ENCODE measurements at places on chromosomes 6 and 20.

DNA sequence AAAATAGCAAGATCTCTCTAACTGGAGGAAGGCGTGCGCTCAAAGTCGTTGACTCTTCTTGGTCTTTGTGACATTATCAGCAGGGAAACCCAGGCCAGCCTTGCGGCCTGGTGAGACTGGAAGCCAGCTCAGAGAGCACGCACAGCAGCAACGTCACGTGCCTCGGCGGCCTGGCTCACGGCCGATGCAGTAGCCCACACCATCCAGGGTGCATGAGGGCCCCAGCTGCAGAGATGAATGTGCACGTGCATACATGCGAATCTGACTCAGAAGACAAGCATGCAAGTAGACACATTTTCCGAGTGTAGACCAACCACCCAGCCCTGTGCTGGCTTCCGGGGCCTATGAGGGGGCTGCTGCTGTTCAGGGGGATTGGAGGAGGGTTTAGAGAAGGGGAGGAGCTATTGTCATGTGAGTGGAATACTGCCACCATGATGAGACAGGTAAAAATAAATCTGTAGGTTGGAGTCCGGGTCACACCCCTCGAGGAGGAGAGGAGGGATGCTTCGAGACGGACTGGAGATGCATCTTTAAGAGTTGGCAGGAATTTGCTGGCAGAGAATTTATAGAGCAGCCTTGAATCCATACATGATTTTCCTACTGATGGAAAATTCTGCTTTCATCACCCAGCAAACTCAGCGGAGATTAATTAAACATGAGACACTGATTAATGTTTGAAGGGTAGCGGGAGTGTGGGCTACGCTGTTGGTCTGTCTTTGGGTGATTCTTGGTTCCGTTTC is 388.2 kb downstream of the CDH4 start:
- H3K27me3 ChIP-seq: no peaks in the 10 kb centered on the region
- H3K36me3 ChIP-seq: no peaks in the 10 kb centered on the region
- no peak overlapping the region for H3K27ac ChIP-seq
- DNase-seq: no peak
- H3K4me3 ChIP-seq: no peak overlapping the region
- H3K4me1 ChIP-seq: no peaks in the 10 kb centered on the region

- peaks cover 6% of the 10 kb centered on the region for H3K36me3 ChIP-seq
- no peak for DNase-seq
- H3K4me3 ChIP-seq: no peak overlapping the region
- no peaks in the 10 kb centered on the region for H3K4me1 ChIP-seq
- H3K27ac ChIP-seq: no peak overlapping the region
- no peaks in the 10 kb centered on the region for H3K27me3 ChIP-seq
Observed at GRCh38 chr20:5797843-5798462, 47.8 kb downstream of the SHLD1 start.

GRCh38 chr6:33746651-33747100 is at the start of gene IP6K3:
Gene IP6K3 (minus strand): TSS chr6:33746905. CDS start chr6:33735476, 11,429 bp downstream.
- H3K4me3 ChIP-seq: no peak within 1 kb of the TSS
- no peak within 1 kb of the TSS for H3K27ac ChIP-seq
- peaks cover 4% of the 10 kb centered on the region for H3K27me3 ChIP-seq
- DNase-seq: no peak
- H3K4me1 ChIP-seq: no peaks in the 10 kb centered on the region

DNA sequence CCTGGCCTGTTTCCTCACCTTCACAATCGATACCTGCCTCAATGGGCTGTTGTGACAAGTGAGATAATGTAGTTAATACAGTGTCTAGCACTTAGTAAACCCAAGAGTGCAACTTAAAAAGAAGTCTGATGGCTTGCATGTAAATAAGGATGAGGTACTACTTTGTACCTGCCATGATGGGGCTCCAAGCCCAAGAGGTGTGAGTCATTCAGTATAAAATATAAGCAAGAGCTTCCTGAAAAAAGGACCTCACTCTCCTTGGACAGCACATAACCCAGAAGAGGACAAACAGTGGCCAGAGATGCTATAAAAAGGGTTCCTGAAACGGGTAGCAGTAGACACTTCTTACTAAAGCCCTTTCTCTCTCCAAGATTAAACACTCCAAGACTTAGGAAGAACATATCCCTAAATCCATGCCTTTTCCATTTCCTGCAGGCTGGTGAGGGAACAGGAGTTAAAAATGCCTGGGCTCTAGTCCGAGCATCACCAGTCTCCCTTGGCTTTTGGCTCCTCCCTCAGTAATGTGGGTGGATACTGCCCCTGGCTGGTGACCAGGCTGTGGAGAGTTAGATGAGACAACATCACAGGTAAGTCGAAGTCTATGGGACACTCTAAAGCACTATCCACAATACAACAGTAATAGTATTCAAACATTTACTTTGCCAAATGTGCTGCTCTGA is 4.3 kb downstream of the UBE2V1 start:
- no peaks in the 10 kb centered on the region for H3K27me3 ChIP-seq
- no peak for DNase-seq
- H3K4me1 ChIP-seq: peaks cover 69% of the 10 kb centered on the region
- peaks cover 7% of the 10 kb centered on the region for H3K36me3 ChIP-seq

DNA sequence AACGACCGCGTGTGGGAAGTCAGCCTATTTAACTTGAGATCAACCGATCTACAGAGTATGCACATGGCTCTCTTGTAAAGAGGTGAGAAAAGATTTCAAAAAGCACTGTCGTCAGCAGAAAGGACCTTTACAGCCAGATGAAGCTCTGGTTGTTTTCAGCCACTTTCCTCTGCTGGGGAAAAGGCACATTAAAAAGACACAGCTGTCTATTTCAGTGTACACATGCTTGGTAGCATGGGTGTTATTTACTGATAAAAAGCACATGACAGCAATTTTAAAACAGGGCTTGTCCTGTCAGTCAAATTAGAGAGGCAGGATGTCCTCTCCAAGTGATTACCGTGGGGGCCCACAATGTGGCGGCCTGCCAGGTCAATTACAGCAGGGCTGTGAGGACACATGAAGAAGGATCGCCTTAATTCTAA is 188.9 kb downstream of the PRKN start:
- H3K4me3 ChIP-seq: no peak overlapping the region
- H3K27ac ChIP-seq: no peak overlapping the region

- no peaks in the 10 kb centered on the region for H3K4me1 ChIP-seq
- H3K36me3 ChIP-seq: no peaks in the 10 kb centered on the region
- no peak overlapping the region for H3K27ac ChIP-seq
- no peak overlapping the region for H3K4me3 ChIP-seq
- H3K27me3 ChIP-seq: no peaks in the 10 kb centered on the region
Observed at GRCh38 chr6:55841341-55841740, 34.0 kb downstream of the BMP5 start.

DNA sequence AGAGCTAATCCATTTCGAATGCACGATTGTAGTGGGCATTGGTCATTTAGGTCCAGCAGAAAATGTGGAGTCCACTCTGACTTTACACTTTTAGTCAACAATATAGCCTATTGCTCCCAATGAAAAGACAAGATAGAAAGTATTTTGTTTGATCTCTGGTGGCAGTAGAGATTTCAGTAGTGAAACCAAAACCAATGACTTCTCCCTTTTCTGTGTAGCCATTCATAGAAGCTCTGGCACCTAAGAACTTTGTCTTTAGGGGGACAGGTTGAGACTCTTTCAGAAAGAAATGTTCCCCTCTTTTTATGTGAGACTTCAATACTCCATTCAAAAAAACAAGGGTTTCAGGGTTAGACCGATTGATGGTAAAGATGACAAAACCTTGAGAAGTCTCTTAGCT is 510.8 kb upstream of the POU3F2 start:
- no peaks in the 10 kb centered on the region for H3K27me3 ChIP-seq
- H3K27ac ChIP-seq: no peak overlapping the region
- no peak overlapping the region for H3K4me3 ChIP-seq
- DNase-seq: no peak
- H3K36me3 ChIP-seq: no peaks in the 10 kb centered on the region
- no peaks in the 10 kb centered on the region for H3K4me1 ChIP-seq

DNA sequence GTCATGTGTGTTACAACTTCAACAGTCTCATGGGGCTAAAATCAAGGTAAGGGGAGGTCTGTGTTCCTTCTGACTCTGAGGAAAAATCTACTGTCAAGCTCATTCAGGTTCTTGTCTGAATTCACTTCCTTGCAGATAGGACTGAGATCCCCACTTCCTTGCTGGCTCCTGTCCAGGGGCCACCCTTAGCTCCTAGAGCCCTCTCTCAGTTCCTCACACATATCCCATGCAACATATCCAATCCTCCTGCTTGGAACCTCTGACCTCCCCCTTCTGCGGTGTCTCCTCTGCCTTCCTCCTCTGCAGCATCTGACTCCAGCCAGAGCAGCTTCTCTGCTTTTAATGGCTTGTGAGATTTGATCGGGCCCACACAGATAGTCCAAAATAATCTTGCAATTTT is 27.1 kb upstream of the MICB start:
- H3K27me3 ChIP-seq: no peaks in the 10 kb centered on the region
- peaks cover 67% of the 10 kb centered on the region for H3K4me1 ChIP-seq
- no peak for DNase-seq
- H3K4me3 ChIP-seq: no peak overlapping the region
- no peak overlapping the region for H3K27ac ChIP-seq
- H3K36me3 ChIP-seq: no peaks in the 10 kb centered on the region

DNA sequence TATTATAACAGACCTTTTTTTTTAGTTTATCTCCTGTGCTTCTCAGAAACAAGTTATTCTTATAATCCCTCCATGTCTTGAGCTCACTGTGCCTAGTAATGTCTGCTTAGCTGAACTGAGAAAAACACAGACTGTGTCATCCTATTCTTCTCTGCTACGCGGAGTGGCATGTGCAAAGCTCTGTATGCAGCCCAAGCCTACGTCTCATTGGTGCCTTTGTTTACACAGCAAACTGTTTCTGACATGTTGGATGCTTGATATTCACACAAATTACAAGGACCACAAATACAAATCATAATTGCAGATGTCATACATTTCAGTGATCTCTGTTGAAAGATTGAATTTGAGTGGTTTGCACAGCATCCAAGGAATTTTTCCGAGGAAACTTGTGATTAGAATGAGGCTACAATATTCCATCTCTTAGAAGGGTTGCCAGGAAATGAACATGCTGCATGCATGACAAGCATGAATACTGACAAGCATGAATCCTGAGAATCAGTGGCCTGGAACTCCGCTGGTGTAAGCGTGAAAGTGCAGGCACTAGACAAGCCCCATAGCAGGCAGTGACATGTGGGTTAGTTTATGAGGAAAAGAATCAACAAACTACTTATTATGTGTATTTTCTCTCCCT is 128.4 kb upstream of the SGK1 start:
- no peak overlapping the region for H3K27ac ChIP-seq
- H3K4me3 ChIP-seq: no peak overlapping the region
- no peaks in the 10 kb centered on the region for H3K4me1 ChIP-seq
- no peak for DNase-seq
- H3K36me3 ChIP-seq: no peaks in the 10 kb centered on the region
- H3K27me3 ChIP-seq: no peaks in the 10 kb centered on the region

GRCh38 chr20:43579861-43580793 is 10.6 kb upstream of the IFT52 start:
- H3K4me3 ChIP-seq: no peak overlapping the region
- H3K27me3 ChIP-seq: no peaks in the 10 kb centered on the region
- H3K36me3 ChIP-seq: no peaks in the 10 kb centered on the region
- H3K4me1 ChIP-seq: no peaks in the 10 kb centered on the region

DNA sequence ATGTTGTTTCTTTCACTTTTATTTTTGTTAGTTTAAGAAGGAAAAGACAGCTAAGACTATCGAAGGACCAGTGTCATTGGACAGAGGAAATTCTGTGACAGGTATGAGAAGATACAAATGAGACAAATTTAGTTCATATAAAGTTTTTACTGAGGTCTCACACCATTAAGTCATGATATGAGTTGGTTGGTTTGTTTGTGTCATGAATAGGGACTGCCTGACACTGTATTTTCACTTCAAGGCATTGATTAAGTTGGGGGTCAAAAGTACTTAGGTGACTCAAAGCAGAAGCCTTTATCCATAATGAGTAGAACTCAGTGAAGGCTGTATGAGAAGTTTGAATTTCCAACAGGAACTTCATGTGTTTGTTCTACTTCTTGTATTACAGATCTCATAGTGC is 21.3 kb upstream of the HIVEP2 start:
- H3K4me1 ChIP-seq: no peaks in the 10 kb centered on the region
- H3K27ac ChIP-seq: no peak overlapping the region
- H3K27me3 ChIP-seq: no peaks in the 10 kb centered on the region

GRCh38 chr6:158569036-158569435 is 9.1 kb downstream of the TMEM181 start:
- H3K4me1 ChIP-seq: peaks cover 70% of the 10 kb centered on the region
- H3K27ac ChIP-seq: no peak overlapping the region
- DNase-seq: no peak
- peaks cover 8% of the 10 kb centered on the region for H3K36me3 ChIP-seq
- no peaks in the 10 kb centered on the region for H3K27me3 ChIP-seq

DNA sequence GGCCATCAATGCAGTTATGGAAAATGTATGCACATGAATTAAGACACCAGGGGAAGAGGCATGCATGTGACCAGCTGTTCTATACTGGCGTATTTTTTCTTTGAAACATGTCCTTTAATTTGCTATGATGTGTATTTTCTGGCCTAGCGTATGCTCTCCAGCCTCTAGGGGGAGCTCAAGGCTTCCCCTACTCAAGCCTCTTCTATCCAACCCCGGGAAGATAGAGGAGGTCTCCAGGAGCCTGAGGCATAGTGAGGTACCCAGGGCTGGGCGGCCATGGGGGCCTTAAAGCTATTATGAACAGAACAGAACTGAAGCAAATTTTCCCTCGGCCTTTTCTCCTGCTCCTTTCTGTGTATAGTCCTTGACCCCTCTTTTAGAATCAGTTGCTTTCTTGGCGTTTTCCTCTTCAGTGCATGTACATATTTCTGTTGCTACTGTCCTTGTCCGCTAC is 528.9 kb downstream of the MAFB start:
- H3K4me1 ChIP-seq: no peaks in the 10 kb centered on the region
- DNase-seq: no peak

DNA sequence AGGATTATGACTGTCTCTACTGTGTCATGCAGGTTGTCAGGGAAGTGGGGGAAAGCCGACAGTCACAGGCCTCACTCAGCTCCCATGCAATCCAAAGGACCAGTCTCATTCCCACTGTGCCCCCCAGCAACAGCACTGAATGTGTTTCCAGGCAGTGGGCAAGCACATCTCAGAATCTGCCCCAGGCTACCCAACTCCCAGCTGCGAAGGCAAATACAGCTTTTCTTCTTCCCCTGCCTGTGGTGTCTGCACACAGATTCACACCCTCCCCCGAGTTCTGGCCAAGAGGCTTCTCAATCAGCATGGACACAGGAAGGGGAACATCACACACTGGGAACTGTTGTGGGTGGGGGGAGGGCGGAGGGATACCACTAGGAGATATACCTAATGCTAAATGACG is 75.3 kb downstream of the SNAP91 start:
- H3K4me1 ChIP-seq: no peaks in the 10 kb centered on the region
- H3K27me3 ChIP-seq: no peaks in the 10 kb centered on the region
- no peak for DNase-seq
- H3K27ac ChIP-seq: no peak overlapping the region
- H3K36me3 ChIP-seq: no peaks in the 10 kb centered on the region
